ENCODE measurements at places on chromosomes 4 and X.

DNA sequence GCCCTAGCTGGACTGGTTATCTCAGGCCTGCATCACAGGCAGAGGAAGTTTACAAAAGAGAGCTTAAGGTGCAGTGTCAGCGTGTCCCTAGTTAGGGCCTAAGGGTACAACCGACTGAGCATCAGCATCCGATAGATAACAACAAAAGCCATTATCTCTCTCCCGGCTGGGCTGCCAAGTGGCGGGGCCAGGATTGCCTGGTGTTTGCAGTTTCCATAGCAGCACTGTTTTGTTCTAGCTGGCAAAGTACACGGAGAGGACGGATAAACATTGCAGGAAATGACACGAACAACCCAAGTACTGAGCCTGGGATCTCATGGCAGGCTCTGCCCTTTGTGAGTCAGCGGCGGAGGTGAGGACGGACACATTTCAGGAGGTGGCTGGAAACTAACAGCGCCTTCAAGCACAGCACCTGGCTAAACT, 104.7 kb upstream of the NOCT start:
- DNase-seq, result no peak

- no peak for DNase-seq
Observed at GRCh38 chr4:157217708-157218107, 2.8 kb upstream of the GRIA2 start.

GRCh38 chr4:6031846-6032245, 13.6 kb upstream of the C4orf50 start:
- no peak for DNase-seq

DNA sequence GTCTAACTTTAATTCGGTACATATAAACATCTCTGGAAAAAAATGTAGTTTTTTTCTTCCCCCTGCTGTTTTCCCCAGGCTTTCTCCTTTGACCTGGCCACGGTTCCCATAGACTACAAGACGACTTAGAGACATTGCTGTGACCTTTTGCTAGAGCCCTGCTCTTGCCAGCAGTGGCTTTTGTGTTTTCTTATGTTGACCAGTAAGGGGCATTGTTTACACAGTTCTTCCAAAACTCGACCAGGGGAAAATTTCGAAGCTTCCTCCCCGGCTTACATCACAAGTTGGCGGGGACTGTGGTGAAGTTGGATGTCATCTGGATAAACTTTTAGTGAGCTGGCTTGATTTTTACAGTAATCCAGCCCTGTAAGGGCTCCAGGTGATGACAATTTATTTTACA, 9.3 kb downstream of the CCDC160 start:
- DNase-seq, result no peak

- no peak for DNase-seq
Observed at GRCh38 chr4:159098482-159099127, 4.3 kb upstream of the RAPGEF2 start.

DNA sequence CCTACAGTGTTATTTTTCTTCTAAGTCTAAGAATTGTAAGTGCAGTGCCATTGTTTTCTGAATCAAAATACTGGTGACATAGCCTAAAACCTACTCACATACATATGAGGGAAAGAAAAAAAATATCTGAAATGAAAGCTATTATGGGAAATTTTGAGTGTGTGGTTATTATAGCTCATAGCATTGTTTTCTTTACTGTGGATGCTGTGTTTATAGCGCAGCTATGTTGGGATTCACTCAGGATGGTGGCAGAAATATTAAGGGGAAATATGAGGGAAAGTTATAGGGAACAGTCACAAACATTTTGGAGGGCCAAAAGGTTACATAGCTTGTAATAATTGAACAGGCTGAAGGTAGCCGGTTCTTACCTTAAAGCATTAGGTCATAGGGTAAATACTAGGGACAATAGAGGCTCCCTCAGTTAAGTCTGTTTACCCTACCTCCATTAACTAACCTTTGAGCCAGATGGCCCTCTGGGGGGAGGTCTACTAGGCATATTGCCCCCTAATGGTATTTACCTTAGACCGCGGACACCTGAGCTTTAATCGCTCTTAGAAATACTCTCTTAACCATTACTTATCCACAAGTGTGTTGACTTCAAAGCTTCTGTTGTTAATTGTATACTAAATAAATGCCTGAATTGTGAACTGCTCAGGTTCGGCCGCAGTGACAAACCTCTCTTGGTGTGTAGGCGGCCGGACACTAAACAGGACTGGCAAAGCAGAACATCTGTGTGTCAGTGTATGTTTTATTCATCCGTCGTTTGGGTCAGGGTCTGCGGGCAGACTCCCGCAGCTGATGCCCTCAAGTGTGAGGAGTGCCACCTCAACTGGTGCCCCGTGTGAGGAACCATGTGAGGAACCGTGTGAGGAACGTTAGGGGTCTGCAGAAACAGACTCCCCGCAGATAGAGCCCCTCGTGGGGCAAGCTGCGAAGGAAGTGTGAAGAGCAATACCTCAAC, 21.3 kb upstream of the SULT1B1 start:
- DNase-seq, result no peak

- DNase-seq, result no peak
Observed at GRCh38 chr4:123777373-123777772, 380.8 kb downstream of the SPRY1 start.

- no peak for DNase-seq
Observed at GRCh38 chrX:132986556-132986955, 28.1 kb upstream of the HS6ST2 start.

- no peak for DNase-seq
Observed at GRCh38 chr4:60891947-60892346, 308.2 kb upstream of the ADGRL3 start.

DNA sequence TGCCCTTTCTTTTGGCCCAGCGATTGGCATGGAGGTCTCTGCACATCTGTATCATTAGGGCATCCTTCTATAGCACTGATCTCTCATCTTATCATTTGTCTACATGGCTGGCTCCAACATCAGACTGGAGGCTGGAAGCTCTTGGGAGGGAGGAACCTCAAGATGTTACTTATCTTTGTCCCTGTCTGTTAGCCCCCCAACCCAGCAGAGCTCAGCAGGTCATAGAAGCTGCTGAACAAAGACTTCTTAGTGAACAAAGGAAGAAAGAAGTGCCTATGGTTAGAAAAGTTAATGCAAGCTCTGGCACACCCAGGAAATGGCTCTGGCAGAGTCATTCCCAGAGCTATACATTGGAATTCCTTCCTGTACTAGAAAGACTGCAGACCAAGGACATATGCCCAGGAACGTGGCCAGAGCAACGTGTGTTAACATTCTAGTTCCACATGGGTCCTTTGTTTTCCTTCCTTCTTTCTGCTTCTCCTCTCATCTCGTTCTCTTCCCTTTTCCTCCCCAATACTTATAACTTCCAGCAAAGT, 74.0 kb downstream of the SEL1L3 start:
- DNase-seq, result no peak
